ENCODE measurements at places on chromosomes 3 and 15. TPM values are rescaled to one million over a fixed set of nuclear protein-coding genes. Genes with fewer than 3 reads are reported as not detected.

Gene OR5K2
- not detected for total RNA-seq

Gene APOD
- 25.1 TPM for total RNA-seq

Gene GOLGA6B
- not detected for total RNA-seq

Gene GADL1
- total RNA-seq, result not detected

- DNase-seq, result no peak
These were observed 72.0 kb downstream of the KCNH8 start for GRCh38 chr3:19220311-19220710.

DNA sequence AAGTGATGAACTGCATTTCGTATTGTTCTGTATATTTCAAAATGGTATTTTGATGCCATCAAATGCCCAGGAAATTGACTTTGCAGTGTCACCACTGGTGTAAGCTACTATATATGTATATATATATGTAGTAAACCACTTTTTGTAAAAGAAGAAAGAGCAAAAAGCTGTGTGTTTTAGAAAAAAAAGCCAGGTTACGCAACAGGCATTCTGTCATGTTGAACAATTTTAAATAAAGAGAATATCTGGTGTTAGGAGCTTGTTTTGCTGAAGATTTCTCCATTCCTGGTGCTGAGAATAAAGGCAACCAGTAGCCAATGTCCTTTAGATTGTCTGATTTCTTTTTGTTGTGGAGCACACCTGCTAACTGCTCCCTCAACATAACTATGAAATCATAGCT is 3.7 kb upstream of the ABHD10 start:
- no peak for DNase-seq

DNA sequence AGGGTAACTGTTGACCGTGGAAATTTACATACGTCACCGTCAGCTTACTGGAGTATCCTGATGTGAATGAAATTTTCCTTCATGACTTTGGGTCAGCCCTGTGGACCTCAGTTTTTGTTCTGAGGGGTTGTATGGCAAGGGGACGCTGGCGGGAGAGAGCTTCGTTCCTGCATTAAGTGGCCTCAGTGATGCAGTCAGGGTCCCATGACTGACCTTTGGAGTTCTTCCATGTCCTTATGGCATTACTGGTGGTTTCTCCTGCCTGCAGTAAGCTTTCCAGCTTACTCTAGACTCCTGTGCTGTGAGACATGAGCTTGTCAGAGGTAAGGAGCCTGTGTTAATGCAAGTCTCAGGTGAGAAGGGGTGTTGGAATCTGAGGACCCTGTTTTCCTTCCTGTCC is 1.8 kb downstream of the CD276 start:
- no peak for DNase-seq

GRCh38 chr3:154775821-154776548 is 304.1 kb upstream of the MME start:
- no peak for DNase-seq

- DNase-seq, result no peak
These were observed 99.1 kb downstream of the NSMCE3 start for GRCh38 chr15:29170521-29170920.

Data from pulmonary artery endothelial cell (primary cell).